ENCODE measurements at places on chromosomes 12 and 14.

- DNase-seq: no peak
Measured at GRCh38 chr14:89015016-89015415, 190.6 kb downstream of the TTC8 start.

- DNase-seq: no peak
Measured at GRCh38 chr12:132099739-132100138, 44.4 kb downstream of the DDX51 start.

GRCh38 chr12:10069976-10070375 is 28.8 kb downstream of the CLEC1A start:
- DNase-seq: no peak

DNA sequence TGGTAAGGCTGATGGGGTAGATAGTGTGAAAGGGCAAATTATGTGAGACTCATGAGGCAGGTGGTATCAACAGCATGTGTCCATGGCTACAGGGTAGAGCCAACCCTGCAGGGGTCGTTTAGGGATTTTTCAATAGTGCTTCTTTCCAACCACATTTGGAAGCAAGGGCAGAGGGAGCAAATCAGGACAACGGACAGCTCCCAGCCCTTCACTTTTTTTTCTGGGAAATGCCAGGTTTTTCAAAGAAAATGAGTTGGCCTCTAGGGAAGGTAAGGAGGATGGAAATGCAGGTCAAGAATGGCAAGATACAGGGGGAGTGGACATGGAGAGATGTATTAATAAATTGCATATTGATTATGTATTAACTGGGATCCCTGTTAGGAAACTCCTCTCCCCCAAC is 4.9 kb upstream of the CMA1 start:
- no peak for DNase-seq

- DNase-seq: peak; percentile 36
Measured at GRCh38 chr14:55129428-55130195, 560 bp downstream of the LGALS3 start.
